Smooth muscle cell of the pulmonary artery (primary cell): ENCODE measurements at places on chromosomes 5 and 9. TPM values are rescaled to one million over a fixed set of nuclear protein-coding genes. Genes with fewer than 3 reads are reported as not detected.

ENTPD2 gene
- total RNA-seq: not detected in 2 replicates

SYK gene
- total RNA-seq: not detected in 2 replicates

HSDL2 gene
- 31.3 and 41.8 TPM in 2 replicates for total RNA-seq

TERT gene
- total RNA-seq: not detected in 2 replicates

HTR4 gene
- 0.07 and 3.3 TPM in 2 replicates for total RNA-seq

NUDT2 gene
- total RNA-seq: 15.6 and 19.8 TPM in 2 replicates

PIP5KL1 gene
- total RNA-seq: 1.4 and 3.4 TPM in 2 replicates

MSMP gene
- 0.43 TPM in 1 of 2 replicates, not detected in the other for total RNA-seq

PCDHGA11 gene
- 20.6 and 27.7 TPM in 2 replicates for total RNA-seq

BHMT2 gene
- total RNA-seq: 3.1 and 6.4 TPM in 2 replicates

MEIKIN gene
- total RNA-seq: not detected in 2 replicates

ZCCHC9 gene
- total RNA-seq: 21.3 and 23.8 TPM in 2 replicates
